ENCODE measurements at places on chromosomes 1 and 21.

DNA sequence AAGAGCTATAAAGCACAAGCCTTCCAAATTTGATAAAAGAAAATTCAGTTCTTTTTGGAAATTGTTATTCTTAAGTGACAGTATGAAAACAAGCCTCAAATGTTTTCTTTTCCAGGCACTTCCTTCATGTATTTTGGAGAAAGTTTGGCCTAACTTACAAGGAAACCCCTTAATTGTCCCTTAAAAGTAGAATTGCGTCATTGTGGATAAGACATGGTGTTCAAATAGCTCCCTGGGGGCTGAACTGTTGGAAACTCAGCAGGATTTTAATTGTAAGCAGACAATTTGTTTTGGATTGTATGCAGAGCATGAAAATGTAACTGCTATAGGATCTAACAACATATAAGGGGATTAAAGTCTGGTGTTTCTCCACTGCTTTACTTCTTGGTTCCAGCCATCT, 35.4 kb upstream of the FGGY start:
- peak; percentile 27 for DNase-seq

GRCh38 chr1:156895455-156895812, 1.9 kb downstream of the PEAR1 start:
- DNase-seq, result no peak

- DNase-seq, result no peak
Measured at GRCh38 chr1:66460776-66461175, 73.2 kb upstream of the SGIP1 start.

DNA sequence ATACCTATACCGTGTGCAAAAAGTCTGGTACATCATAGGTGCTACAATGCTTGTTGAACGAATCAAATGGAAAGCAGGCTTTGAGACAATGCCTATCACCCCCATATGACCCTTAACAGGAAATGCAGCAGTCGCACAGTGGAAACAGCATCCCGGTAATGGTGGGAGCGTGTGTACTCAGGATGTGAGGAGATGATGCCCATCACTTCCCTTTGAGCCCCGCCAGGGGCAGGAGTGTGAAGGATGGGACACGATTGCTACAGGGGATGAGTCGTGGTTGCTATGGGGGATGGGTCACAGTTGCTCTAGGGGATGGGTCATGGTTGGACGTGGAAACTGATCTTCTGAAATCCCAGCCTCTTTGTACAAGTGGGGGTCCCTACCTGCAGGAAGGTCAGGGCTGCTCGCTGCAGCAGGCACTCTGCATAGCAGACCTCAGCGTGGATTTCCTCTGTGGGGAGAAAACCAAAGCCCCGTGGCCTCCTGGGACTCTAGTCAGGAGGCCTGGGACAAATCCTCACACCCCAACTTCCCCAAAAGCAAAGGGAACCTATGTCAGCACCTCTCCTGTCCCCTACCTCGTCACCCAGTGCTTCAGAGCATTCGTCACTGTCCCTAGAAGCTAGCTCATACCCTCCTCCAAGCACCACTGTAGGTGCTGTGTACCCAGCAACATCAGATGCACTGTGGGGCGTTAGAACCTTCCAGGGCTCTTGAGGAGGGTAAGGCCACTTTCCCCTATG, 19.3 kb downstream of the TTC39A start:
- no peak for DNase-seq

Measured in inflammatory macrophage treated with lipopolysaccharide for 1 hour (primary cell).